NCI-H1092 (cell line): ENCODE measurements at places on chromosomes 1 and 21.

DNA sequence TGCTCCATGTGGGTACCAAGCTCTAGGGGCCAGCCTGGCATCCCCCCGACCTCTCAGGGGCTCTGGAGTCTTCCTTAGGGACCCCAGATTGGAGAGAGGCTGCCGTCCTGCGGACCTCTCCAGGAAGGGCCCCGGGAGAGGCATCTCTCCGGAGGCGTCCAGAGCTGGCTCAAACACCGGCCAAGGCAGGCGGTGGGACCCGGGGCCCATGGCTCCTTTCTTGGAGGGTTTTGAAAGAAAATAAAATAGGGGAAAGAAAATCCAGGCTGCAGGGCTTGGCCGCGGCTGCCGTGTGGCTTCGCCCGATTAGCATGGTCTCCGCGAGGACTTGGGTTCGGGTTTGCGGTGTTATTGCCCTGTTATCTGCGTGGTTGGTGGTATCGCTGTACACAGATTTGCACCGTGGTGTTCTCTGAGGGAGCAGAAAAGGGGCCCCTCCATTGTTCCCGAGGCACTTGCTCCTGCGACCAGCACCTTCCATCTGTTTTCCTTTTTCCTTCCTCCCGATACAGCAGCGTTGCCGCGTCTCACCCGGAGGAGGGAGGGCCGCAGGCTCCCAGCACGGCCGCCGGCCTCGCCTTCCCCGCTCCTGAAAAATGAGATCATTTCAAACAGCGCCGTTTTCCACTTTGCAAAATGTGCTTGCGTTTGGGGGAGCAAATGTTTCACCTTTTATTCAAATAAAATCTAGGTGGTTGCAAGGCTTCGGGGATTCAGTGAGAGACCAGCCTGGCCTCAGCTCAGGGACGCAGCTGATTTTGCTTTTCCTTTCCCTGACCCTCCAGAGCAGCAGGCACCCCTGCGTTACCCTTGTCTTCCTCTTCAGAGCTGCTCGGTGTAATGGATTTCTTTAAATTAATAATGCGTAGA lies 86.3 kb downstream of the PRDM16 start:
- no peak for DNase-seq

GRCh38 chr1:235901461-235901860 lies 34.8 kb upstream of the LYST start:
- no peak for DNase-seq

- no peak for DNase-seq
These were observed 131.6 kb downstream of the SNX7 start for GRCh38 chr1:98793136-98793535.

- DNase-seq = no peak
These were observed 727.6 kb downstream of the PTPRU start for GRCh38 chr1:29963946-29964345.

GRCh38 chr21:42680429-42680828 lies 27.0 kb downstream of the PDE9A start:
- no peak for DNase-seq

GRCh38 chr1:49364676-49365075 lies 588.0 kb upstream of the BEND5 start:
- DNase-seq = no peak

- no peak for DNase-seq
These were observed 45.7 kb downstream of the GALNT2 start for GRCh38 chr1:230112782-230113181.

- no peak for DNase-seq
These were observed 126.2 kb downstream of the CNIH3 start for GRCh38 chr1:224742349-224742748.

GRCh38 chr1:37479255-37480124 lies 5.1 kb downstream of the ZC3H12A start:
- DNase-seq = no peak

- DNase-seq = no peak
These were observed 28.7 kb downstream of the ABCA4 start for GRCh38 chr1:94092210-94092613.

GRCh38 chr21:44383216-44383615 lies 29.8 kb downstream of the TRPM2 start:
- no peak for DNase-seq

GRCh38 chr1:231964241-231964640 lies 337.7 kb downstream of the DISC1 start:
- DNase-seq = no peak

DNA sequence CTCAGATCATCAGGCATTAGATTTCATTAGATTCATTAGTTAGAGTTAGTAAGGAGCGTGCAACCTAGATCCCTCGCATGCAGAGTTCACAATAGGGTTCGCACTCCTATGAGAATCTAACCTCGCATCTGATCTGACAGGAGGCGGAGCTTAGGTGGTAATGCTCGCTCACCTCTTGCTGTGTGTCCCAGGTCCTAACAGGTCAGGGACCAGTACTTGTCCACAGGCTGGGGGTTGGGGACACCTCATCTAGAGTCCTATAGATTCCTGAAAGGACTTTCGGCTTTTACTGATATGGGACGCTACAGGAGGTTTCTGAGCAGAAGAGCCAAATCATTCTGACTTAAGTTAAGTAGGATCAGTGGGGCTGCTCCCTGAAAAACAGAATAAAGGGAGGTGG lies 91.4 kb downstream of the AKT3 start:
- DNase-seq = no peak

- no peak for DNase-seq
These were observed 14.1 kb upstream of the PADI4 start for GRCh38 chr1:17293681-17294425.

DNA sequence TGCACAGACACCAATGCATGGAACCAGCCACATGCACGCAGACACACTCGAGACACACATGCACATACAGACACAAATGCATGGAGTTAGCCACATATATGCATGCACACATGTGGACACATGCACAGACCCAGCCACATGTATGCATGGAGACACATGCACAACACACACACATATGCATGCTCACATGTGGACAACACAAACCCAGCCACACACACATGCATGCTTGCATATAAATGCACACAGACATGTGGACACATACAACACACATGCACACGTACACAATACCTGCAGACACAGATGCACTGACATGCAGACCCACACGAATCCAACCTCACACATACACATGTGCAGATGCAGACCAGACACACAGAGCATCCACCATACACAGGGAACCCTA lies 31.1 kb downstream of the WNT9A start:
- no peak for DNase-seq

GRCh38 chr1:147882535-147882934 lies 20.1 kb upstream of the GJA8 start:
- DNase-seq = no peak

DNA sequence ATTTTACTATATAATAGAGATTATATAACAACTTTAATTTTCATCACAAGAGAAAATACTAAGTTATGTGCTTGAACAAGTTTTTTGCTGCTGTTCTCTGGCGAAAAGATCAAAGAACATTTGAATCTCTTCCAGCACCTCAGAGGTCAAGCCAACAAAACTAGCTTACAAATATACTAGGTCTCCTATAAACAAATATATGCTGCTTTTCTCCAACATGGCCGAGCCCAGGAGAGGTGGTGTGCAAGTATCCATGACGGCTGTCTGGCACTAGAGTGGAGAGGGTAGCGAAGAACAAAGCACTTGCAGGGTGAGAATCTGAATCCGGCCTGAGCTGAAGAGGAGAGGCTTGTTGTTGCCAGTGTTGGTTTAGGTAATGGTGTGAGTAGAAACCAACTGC lies 7.5 kb upstream of the FMO3 start:
- DNase-seq = peak; percentile 11

DNA sequence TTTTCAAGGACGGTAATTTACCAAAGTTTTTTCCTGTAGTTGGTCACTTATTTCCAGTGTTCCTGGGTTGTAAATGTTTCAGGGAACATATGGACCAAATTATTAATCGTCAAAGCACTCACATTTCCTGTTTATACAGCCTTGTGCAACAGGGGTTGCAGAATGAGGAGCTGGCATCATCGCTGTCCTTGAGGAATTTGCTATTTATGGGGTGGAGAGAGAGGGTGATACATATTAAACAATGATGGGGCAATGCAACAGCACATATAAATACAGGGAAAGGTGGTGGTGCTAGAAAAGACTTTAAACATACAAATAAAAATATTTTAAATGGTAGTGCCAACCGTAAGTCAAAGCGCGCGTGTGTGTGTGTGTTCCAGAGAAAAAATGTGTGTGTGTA lies 369.8 kb downstream of the NPHP4 start:
- DNase-seq = no peak

- DNase-seq = no peak
These were observed 3.4 kb upstream of the KRTAP10-5 start for GRCh38 chr21:44583800-44584147.

DNA sequence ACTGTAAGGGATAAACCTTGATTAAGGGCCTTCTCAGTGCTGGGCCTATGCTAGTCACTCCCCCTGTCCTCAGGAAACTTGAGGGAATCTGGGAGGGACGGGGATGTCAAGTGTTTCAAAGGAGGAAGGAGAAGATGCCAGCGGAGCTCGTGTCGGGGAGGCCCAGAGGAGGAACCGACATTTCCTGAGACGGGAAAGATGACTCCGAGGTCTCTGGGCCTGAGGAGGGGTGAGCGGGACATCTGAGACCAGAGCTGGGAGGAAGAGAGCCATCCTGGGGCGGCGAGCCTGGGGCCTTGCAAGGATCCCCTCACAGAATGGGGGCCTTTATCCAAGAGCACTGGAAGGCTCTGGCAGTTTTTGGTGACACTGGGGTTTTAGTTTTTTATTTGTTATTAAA lies 10.4 kb downstream of the SLC66A1 start:
- no peak for DNase-seq

- DNase-seq = peak; percentile 59
These were observed 17.7 kb downstream of the RAP1GAP start for GRCh38 chr1:21651214-21652042.

GRCh38 chr1:100187912-100188311 lies 9.9 kb upstream of the LRRC39 start:
- DNase-seq = no peak

GRCh38 chr1:35876988-35877387 lies 6.0 kb upstream of the AGO1 start:
- DNase-seq = no peak

DNA sequence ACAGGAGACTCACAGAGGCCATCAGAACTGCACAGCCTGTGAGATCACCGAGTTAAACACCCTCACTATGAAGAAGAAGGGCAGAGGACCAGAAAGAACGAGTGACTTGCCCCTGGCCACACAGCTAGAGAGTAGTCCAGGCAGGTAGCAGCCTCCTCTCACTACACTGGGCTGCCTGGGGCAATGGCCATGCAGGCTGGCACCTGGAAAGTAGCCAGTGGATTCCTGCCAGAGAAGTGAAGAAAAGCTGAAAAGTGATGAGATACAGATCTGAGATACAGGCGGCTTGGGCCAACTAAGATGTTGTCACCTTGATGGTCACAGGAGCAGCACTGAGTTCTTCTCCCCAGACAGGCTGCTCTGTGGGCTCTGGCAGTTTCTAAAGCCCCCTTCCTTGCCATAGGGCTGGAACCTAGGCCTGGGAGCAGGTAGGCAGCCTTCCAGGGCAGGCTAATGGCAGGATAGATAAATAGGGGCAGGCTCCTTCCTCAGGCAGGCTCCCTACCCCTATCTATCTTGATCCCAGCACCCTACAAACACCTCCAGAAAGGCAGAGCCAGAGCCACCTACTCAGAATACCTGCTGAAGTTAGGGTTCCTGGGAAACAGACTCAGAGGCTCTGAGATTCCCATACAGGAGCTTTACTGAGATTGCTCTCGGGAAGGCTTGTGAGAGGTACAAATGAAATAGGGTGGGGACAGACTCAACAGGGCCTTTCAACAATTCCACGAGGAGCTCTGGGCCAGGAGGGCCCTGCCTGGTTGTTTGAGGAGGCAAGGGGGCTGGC lies 106.3 kb downstream of the BEND5 start:
- no peak for DNase-seq

- no peak for DNase-seq
These were observed 1.1 kb downstream of the RGS16 start for GRCh38 chr1:182602935-182603645.

GRCh38 chr1:9207715-9208114 lies 26.9 kb upstream of the H6PD start:
- no peak for DNase-seq

- no peak for DNase-seq
These were observed 28.8 kb upstream of the PTGFRN start for GRCh38 chr1:116880917-116881316.

- no peak for DNase-seq
These were observed 9.7 kb downstream of the IFFO2 start for GRCh38 chr1:18946550-18947381.

GRCh38 chr1:78645723-78646122 lies 3.9 kb upstream of the IFI44 start:
- DNase-seq = no peak

DNA sequence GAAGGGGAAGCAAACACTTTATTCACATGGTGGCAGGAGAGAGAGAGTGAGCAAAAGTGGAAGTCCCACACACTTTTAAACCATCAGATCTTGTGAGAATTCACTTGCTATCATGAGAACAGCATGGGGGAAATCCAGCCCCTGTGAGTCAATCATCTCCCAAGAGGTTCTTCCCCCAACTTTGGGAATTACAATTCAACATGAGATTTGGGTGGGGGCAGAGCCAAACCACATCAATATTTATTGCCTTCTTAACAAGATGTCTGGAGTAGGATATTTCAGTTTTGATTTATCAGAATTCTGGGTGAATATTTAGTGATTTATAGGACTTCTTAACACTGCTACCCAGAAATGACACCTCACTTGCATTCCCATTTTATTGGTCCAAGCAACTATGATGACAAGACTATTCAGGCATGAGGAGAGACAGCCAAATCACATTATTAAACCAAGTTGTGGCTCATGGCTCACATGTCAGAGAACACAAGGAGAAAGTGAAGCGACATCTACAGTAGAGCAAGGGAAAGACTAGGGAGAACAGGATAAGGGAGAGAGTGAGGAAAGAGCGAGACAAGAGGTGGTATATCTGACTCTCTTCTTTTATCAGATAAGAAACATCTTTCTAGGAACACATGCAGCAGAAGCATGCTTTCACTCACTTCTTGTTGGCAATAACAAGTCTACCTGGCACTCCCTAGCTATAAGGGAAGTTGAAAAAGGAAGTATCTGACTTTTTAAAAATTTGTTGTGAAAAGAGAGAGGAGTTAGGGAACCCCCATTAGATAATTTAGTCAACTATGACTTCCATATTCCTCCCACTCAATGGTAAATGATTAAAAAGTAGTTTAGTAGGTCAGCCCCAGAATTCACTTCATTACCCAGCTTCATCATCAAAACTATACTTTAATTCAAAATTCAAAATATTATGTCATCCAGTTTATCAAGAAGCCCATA lies 36.6 kb upstream of the PTPRC start:
- no peak for DNase-seq

GRCh38 chr1:236734141-236734765 lies 48.0 kb downstream of the ACTN2 start:
- DNase-seq = no peak
